Activated gamma-delta T cell (primary cell): ENCODE measurements at places on chromosomes 6 and 20.

DNA sequence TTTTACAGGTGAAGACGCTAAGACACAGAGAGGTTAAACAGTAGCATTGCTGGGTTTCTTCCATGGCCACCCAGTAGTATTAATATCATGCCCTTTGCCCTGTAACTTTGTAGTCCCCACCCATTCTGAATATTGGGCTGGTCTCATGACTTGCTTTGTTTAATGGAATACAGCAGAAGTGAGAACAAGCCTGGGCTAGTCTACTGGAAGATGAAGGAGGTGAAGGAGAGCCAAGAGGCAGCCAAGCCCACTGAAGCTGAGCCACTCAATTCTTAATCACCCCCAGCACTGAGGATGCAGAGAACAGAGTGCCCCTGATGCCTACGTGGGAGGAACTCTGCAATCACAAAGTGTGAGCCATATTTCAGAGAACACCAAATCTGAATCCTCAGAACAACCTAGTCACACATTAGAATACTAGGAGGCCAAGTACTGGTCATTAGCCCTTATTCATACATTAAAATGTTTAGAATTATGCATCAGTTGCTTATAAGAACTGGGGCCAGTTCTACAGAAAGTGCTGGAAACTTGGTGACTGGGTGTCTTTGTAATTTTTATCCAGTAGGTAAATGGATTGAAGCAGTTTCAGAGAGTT, 270.1 kb upstream of the PRND start:
- DNase-seq: no peak

- no peak for DNase-seq
Measured at GRCh38 chr20:8640461-8640860, 428.4 kb upstream of the PLCB4 start.

- DNase-seq: no peak
Measured at GRCh38 chr6:70303034-70303525, at the start of gene COL9A1. TSS of gene COL9A1 (minus strand) at chr6:70303084. CDS start at chr6:70302924, 160 bp downstream.

GRCh38 chr6:91710342-91710741, 1123.5 kb upstream of the MAP3K7 start:
- no peak for DNase-seq

DNA sequence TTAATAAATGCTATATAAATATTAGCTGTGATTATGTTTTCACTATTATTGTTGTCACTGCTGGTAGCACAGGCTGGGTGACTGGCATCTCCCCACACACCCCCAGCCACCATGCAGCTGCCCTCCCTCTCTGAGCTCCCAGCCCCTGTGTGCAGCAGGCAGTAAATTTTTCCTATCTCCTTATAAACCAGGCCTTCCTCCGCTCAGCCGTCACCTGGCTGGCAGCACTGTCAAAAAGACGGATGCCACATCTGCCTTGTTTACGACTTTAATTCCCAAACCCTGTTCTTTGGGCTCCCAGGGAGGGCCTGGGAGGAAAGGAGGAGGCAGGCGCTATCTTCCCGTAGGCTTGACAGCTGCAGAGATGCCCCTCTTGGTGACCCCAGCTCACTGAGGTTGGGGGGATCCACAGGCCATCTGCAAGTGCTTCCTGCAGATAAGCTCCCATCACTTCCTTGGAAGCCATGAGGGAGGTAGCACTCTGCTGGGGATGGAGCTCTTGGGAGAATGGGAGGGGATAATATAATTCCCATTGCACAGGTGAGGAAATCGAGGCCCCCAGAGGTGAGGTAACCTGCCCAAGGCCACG, 94.5 kb downstream of the GRM4 start:
- DNase-seq: no peak

DNA sequence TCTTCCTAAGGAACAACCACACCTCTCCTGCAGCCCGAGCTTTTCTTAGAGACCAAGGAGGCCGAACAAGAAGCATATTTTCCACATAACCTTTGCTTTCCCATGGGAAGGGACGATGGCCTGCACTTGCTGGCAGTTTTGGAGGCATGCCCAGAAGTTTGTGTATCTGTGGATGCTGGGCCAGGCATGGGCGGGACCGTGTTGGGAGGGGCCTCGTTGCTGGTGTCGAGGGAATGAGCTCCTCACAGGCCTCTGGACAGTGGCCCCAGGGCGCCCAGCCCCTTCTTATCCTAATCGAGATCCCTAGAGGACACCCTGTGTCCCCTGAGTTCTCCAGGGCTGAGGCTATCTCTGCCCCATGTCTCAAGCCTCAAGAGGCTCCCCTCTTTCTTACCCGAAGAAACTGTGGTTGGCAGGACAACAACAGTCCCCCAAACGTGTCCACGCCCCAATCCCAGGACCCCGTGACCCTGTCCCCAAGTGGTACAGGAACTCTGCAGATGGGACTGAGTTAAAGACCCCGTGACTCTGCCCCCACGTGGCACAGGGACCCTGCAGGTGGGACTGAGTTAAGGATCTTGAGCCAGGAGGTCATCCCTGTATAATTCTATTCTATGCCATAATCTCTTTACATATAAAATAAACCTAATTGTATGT, 99.5 kb upstream of the BHLHE23 start:
- DNase-seq: no peak

DNA sequence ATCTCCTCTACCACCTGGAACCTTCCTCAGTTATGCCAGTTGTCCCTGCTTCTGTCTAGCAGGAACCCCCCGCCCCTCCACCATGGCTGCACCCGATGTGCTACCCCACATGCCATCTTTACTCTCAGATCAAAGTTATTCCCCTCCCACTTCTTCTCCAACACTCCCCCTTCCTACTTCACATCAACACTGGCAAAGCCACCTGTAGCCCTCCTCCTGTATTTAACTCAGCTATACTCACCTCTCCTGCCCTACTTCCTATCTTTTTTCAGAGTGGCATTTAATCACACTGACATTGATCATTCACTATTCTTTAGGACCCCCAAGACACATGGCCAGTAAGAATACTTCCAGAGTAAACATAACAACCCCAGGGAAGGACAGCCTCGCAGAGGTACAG, 84.3 kb downstream of the MBOAT1 start:
- DNase-seq: no peak

DNA sequence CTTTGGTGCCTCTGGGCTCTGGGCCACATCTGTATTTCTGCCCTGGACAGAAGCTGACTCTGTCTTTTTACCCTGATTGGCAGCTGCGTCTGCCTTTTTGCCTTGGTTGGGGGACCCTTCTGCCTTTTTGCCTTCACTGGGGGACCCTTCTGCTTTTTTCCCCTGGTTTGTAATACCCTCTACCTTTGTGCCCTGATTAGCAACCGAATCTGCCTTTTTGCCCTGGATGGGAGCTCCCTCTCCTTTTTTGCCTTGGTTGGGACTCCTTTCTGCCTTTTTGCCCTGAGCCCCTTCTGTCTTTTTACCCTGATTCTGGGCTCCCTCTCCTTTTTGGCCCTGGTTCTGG, 23.4 kb downstream of the RRBP1 start:
- DNase-seq: no peak

GRCh38 chr6:21707524-21708319, 114.2 kb downstream of the SOX4 start:
- DNase-seq: no peak

DNA sequence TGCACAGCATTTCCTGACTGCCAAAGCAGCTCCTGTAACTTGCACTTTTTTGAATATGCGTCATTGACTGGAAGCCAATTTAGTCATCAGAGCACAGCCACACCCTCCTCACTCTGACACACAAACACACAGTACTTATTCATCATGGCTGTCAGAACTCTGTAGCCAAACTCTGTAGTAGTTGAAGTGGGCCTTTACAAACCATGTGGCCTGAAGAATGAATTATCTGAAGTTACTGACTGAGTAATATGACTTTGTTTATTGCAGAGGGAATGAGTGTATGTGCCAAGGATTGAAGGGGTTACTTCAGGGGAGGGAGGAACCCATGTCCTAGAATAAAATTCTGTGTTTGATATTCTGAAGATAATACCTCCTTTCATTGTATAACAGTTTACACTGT, 102.7 kb downstream of the FIG4 start:
- no peak for DNase-seq

GRCh38 chr6:228881-229651, 63.2 kb upstream of the DUSP22 start:
- DNase-seq: no peak

DNA sequence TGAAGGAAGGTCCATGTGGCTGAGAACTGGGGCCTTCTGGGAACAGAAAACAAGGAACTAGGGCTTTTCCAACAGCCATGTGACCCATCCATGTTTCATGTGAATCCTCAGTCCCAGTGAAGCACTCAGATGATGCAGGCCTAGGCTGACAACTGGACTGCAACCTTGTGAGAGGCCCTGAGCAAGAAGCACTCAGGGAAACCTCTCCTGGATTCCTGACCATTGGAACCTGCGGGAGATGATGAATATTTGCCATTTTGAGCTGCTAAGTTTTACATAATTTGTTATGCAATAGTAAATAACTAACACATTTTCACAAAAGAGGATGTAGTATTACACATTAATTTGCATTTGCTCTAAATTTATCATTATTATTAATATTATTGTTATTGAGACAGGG, 38.4 kb upstream of the HLA-G start:
- no peak for DNase-seq

- DNase-seq: no peak
Measured at GRCh38 chr6:90184334-90185298, 112.0 kb downstream of the BACH2 start.

DNA sequence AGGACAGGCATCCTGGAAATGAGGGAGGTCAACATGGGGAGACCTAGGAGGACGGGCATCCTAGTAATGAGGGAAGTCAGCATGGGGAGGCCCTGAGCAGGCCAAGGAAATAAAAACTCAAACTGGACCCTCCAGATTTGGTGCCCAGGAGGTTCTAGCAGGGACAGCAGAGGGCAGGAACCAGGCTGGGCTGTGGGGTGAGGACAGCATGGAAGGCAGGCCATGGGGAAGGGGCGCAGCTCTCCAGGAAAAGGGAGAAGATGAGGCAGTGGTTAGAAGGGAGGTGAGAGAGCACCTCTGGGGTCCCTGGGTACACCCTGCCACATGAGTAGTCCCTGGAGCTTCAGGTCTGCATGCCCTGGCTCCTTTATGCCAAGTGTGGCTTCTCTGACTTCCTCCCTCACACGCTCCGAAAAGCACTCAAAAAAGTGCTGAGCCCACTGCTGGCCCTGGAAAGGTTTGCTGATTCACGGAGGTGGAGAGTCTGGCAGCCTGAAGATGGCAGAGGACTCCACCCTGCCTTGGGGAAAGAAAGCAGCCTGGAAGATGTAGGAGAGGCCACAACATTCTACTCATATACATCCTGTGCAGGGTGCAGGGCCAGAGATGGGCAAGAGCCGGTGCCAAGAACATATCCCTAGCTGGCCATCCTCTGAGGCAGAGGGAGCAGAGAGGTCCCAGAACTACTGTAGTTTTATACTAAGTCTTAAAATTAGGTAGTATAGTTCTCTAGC, 154.9 kb downstream of the MRPL14 start:
- no peak for DNase-seq

- no peak for DNase-seq
Measured at GRCh38 chr20:49560646-49561045, 7.3 kb downstream of the PTGIS start.
